HFFc6 (cell line): ENCODE measurements at places on chromosomes 13 and 19. TPM values are rescaled to one million over a fixed set of nuclear protein-coding genes. Genes with fewer than 3 reads are reported as not detected.

- DNase-seq: no peak
- no peak overlapping the region for H3K4me3 ChIP-seq
- H3K36me3 ChIP-seq: no peaks in the 10 kb centered on the region
- H3K4me1 ChIP-seq: peaks cover 8% of the 10 kb centered on the region
Observed at GRCh38 chr13:31105020-31105795, 56.5 kb downstream of the HSPH1 start.

DNA sequence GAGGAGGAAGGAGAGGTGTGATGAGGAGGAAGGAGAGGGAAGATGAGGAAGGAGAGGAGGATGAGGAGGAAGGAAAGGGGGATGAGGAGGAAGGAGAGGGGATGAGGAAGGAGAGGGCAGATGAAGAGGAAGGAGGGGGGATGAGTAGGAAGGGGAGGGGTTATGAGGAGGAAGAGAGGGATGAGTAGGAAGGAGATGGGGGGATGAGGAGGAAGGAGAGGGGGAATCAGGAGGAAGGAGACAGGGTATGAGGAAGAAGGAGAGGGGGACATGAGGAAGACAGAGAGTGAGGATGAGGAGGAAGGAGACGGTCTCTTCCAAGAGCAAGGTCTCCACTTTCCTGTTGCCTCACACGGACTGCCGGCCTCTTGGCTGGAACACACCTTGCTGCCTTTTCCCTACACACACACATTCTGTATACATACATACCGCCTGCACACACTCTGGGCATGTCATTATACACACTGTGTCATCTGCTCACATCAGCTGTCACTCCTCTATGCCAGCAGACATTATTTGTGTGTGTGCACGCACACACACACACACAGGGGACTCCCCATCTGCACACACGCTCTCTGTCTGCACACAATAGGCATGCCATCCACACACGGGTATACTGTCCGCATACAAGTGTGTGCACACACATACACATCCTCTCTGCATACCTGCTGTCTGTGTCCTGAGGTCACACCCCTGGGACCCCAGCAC is 11.1 kb upstream of the VSTM2B start:
- H3K27me3 ChIP-seq: no peaks in the 10 kb centered on the region; the same call in none of the 2 replicates
- no peak for DNase-seq
- H3K4me1 ChIP-seq: no peaks in the 10 kb centered on the region
- H3K36me3 ChIP-seq: no peaks in the 10 kb centered on the region
- H3K4me3 ChIP-seq: no peak overlapping the region

DNA sequence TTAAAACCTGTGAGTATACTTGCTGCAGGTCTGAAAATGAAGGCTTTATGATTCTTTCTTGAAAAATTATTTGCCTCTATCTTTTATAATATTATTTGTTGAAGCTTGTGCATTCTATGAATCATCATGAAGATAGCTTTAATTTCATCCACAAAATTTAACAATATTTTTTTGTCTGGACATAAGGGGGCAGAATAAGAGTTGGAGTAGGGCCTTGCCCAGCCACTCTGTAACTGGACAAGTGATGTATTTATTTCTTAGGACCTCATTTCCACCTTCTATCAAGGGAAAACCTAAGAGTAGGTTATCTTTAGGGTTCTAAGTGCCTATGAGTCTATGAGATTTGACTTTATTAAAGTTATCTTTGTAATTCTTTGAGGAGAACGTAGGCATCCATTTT is 49.9 kb downstream of the N4BP2L1 start:
- H3K27me3 ChIP-seq: no peaks in the 10 kb centered on the region
- no peak overlapping the region for H3K4me3 ChIP-seq
- DNase-seq: no peak

- no peak for DNase-seq
- H3K27ac ChIP-seq: no peak overlapping the region
- peaks cover 25% of the 10 kb centered on the region for H3K4me1 ChIP-seq
- H3K36me3 ChIP-seq: no peaks in the 10 kb centered on the region
- peaks cover 2% of the 10 kb centered on the region; the same call in 1 of the 2 replicates for H3K27me3 ChIP-seq
Observed at GRCh38 chr13:76519685-76520084, 366.5 kb downstream of the KCTD12 start.

DNA sequence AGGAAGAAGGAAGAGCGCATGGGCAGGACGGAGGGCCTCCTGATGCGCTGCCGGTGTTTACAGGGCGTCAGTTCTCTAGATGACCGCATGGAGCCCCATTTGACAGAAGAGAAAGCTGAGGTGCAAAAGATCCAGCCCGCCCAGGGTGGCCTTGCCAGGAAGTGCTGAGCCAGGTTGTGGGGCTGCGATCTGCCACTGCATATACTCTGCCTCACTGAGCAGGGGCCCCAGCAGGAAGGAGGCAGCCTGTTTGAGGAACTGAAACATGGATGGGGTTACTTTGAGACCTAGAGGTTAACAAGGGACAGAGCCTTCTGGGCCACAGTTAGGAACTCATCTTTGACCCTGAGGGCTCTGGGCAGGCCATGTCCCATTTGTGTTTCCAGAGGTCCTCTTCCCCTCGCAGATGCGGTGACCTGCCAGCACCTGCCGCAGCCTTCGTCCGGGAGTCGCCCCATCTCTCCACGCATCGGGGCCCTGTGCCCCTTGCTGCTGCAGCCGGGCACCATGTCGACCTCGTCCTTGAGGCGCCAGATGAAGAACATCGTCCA is 3.2 kb downstream of the EPN1 start:
- H3K27ac ChIP-seq: no peak overlapping the region
- H3K36me3 ChIP-seq: peaks cover 32% of the 10 kb centered on the region
- no peak overlapping the region for H3K4me3 ChIP-seq
- DNase-seq: no peak
- H3K4me1 ChIP-seq: peaks cover 58% of the 10 kb centered on the region
- H3K27me3 ChIP-seq: peaks cover 7% of the 10 kb centered on the region

DNA sequence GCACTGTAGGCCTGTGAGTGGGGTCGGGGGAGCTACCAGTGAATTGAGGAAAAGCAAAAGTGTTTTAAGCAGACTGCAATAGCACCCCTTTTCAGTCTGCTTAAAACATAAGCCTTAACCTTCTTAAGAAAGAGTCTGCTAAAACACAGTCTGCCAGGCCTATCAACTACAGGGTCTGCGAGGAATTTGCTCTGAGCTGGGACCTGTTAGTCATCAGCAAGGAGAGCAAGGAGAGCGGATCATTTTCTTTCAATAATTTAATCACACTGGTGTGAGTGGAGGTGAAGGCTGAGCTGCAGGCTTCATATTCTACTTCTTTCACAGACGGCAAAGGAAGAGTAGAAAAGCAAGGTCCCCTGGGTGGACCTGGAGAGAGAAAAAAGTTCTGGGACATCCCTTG is 342.7 kb downstream of the ENOX1 start:
- no peaks in the 10 kb centered on the region for H3K36me3 ChIP-seq
- no peak for DNase-seq
- H3K27me3 ChIP-seq: peaks cover 9% of the 10 kb centered on the region
- no peak overlapping the region for H3K27ac ChIP-seq

- H3K27me3 ChIP-seq: peaks cover 1% of the 10 kb centered on the region; the same call in 1 of the 2 replicates
- DNase-seq: no peak
- no peak overlapping the region for H3K27ac ChIP-seq
- no peak overlapping the region for H3K4me3 ChIP-seq
- no peaks in the 10 kb centered on the region for H3K36me3 ChIP-seq
Observed at GRCh38 chr13:91369441-91369831, 21.9 kb downstream of the MIR17HG start.

Gene ZIM2
- total RNA-seq: not detected in 3 replicates

Gene HCST
- 1.1 to 2.3 TPM (median 1.5 TPM) in 3 replicates for total RNA-seq

Gene RGS9BP
- total RNA-seq: 0.22 to 0.48 TPM (median 0.35 TPM) in 3 replicates

Gene ZSWIM9
- total RNA-seq: 5.1 to 7.1 TPM (median 5.8 TPM) in 3 replicates

Gene PEAK3
- 0.07 to 0.24 TPM in 2 of 3 replicates, not detected in the other for total RNA-seq

Gene OR10H1
- total RNA-seq: not detected in 3 replicates

Gene ZNF576
- 20.7 to 22.3 TPM (median 21.1 TPM) in 3 replicates for total RNA-seq

Gene ATP5F1D
- 204 to 244 TPM (median 219 TPM) in 3 replicates for total RNA-seq
